ENCODE measurements at places on chromosomes 6 and 20. TPM values are rescaled to one million over a fixed set of nuclear protein-coding genes. Genes with fewer than 3 reads are reported as not detected.

DNA sequence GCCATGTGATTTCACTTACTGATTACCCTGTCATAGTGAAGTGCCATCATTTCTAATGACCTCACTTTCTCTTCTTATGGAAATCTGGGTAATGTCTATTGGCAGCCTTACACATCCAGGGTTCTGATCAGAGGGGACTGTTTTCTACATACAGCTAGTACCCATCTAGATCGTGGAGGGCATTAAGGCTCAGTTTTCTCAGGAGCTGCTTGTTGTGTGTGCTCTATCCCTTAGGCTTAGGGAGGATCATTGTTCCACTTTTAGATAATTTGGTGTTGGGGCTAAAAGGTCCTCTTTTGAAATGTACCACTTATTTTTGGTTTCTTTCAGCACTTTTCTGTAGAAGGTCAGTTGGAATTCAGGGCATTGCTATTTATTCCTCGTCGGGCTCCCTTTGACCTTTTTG lies 3.8 kb downstream of the HSP90AB1 start:
- DNase-seq: no peak

GRCh38 chr6:129183187-129183591 lies 300.3 kb downstream of the LAMA2 start:
- DNase-seq: no peak

- DNase-seq: peak; percentile 96
Observed at GRCh38 chr6:69914015-69914485, 47.7 kb downstream of the COL19A1 start.

GRCh38 chr20:38589351-38589750 lies 8.4 kb downstream of the ADIG start:
- no peak for DNase-seq

DNA sequence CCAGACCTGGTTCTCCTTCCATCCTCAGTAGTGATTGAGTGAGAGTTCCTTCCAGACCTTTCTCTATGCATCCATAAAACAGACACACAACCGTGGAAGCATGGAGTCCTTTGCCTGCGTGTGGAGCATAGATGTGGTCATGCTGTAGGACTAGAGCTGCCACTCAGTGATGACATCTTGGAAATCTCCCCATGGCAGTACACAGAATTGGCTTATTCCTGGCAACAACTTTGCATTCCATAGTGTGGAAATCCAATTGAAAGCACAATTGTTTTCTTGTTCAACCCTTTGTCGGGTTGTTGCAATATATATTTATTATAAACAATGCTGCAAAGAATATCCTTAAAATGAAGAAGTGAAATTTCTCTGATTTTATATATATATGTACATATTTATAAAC lies 547.8 kb downstream of the CDH26 start:
- no peak for DNase-seq

GRCh38 chr6:54390362-54390761 lies 82.1 kb downstream of the TINAG start:
- DNase-seq: no peak

DNA sequence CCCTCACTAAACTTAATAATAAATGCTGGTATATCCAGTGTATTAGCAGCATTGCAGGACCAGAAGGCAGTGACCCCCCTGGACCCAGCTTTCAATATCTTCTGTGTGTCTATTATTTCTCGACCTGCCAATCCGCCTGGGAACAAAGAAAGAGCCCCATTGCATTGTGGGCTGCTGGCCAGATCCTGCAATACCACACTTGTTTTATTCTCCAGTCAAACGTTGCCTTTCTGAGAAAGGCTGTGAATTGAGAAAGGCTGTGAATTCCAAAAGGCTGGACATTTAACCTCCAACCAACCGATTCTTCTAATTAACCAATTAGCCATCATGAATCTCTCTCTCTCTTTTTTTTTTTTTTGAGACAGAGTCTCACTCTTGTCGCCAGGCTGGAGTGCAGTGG lies 1.5 kb upstream of the MTO1 start:
- DNase-seq: no peak

- peak; percentile 13 for DNase-seq
Observed at GRCh38 chr6:53926505-53926904, 131.7 kb downstream of the LRRC1 start.

- no peak for DNase-seq
Observed at GRCh38 chr20:48777821-48778220, 50.0 kb downstream of the PREX1 start.

DNA sequence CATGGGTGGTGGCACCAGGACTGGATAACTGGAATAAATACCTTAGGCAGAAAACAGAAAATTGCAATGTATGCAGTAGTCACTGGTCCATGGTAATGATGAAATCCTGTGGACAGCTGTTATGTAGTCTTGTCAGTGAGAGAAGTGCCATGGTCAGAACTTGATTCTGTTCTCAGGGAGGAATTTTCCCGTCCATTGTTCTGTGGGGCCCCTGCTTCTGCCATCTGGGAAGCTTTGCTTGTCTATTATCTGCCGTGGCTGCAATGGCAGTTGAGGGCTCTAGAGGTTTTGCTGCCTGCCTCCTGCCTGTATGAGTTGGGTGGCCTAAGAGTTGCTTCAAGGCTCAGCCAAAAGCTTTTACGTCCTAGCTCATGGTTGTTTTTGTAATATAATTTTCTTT lies 126.8 kb upstream of the SLC35B3 start:
- peak; percentile 64 for DNase-seq

- no peak for DNase-seq
Observed at GRCh38 chr20:33992145-33992922, 1.4 kb upstream of the RALY start.

- peak; percentile 95 for DNase-seq
Observed at GRCh38 chr6:90285611-90286381, 10.8 kb downstream of the BACH2 start.

DNA sequence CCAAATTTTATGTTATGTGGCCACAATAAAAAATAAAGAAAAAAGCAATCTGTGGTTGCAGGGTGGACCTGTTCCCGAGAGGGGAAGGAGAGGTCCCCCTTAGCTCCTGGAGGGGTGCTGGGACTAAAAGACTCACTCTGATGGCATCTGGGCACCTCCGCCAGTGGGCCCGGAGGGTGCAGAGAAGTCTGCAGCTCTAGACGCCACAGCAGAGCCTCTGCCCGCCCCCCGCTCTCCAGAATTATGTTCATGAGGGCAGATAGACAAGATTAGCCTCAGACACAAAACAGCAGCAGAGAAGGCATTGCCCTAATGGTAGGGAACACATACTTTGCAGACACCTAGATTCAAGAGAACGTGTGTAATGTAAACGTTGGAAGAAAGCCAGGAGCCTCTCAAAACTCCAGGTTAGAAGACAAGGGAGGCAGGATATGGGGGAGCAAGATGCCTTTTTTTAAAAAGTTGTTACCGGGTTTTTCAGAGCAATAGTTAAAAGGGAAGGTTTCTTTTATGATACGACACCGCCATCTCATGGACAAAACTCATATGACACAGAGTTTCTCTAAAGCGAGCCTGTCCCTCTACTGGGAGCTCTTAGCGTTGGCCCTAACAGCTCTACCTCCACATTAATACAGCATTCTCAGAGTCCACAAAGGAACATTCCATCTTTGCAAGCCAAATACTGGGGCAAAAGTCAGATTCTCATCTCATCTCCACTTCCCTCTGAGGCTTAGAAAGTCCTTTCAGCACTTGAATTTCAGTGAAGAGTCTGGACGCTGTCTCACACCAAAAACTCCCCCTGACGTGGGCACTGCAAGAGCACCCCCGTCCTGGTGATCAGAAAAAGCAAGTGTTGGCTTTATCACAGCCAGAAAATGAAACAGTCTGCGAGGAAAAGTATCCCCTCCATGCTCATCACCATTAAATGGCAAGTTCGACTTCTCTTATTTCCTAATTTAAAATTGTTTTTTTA lies 47.2 kb downstream of the FOXF2 start:
- DNase-seq: peak; percentile 71

GRCh38 chr6:19839788-19840187 lies 2.6 kb downstream of the ID4 start:
- DNase-seq: no peak

The TRIM10 gene
- total RNA-seq: not detected

The AIF1 gene
- not detected for total RNA-seq

The GJA10 gene
- not detected for total RNA-seq

The SALL4 gene
- not detected for total RNA-seq

The MCHR2 gene
- not detected for total RNA-seq

The ELOVL2 gene
- 21.1 TPM for total RNA-seq

The TNNC2 gene
- total RNA-seq: 0.75 TPM

The TNFRSF21 gene
- total RNA-seq: 23.0 TPM

The SYCP2 gene
- not detected for total RNA-seq

All from SJCRH30 (cell line).